Mucosa of descending colon (tissue), 3 donors: ENCODE measurements at places on chromosomes 1 and 21. TPM values are rescaled to one million over a fixed set of nuclear protein-coding genes. Genes with fewer than 3 reads are reported as not detected.
A peak's percentile ranks its signal among the peaks of the same experiment; 100 is the strongest.

GRCh38 chr1:154104433-154105082 lies 50.3 kb downstream of the NUP210L start:
- no peak for DNase-seq

The FCRL2 gene
- total RNA-seq = 0.51 TPM

The OR14K1 gene
- not detected for total RNA-seq

The ADAMTSL4 gene
- total RNA-seq = 10.2 TPM

DNA sequence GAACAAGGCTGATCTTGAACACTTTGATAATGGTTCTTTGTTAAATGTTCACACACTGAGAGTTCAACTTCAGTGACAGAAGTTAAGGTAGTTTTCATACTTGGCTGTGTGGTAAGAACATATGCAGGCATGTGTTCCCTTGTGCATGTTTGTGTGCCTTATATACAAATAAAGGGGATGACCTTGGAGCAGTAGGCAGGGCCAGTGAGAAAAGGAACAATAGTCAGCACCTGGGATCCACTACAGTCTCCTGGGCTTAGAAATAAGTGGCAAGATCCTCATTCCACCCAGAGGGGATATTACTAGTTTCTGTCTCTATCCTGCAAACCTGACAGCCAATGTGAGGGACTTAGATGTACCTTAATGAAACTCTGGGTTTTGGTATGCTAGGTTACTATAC lies 50.3 kb upstream of the DMRTA2 start:
- DNase-seq = no peak

DNA sequence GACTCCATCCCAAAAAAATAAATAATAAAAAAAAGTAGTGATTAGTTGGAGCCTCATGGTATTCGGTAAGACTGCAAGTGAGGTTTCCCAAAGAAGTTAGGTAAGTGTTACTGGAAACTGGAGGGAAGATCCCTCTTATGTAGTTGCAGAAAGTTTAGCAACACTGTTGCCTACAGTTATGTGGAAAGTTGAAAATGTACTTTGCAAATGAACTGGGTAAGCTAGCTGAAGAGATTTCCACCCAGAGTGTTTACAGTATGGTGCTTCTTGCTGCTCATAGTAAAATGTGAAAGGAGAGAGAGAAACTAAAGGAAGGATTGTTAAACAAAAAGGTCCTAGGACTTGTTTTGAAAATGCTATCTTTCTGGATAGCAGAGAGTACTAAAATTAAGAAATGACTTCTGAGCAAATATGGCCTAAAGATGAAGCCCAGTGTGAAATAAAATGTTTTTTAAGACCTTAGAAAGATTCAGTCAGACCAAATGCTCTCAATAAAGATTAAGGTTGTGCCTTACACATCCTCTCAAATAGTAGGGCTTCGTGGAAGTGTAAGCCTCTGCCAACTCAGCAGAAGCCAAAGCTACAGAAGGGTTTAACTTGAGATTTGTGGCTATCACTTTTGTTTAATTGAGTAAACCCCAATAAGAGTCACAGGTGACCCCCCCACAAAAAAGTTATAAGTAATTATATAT lies 31.5 kb downstream of the RPS6KC1 start:
- DNase-seq = no peak

The CFHR2 gene
- not detected for total RNA-seq

- DNase-seq = no peak
Observed at GRCh38 chr1:2375923-2376260, 15.5 kb downstream of the MORN1 start.

- peak; percentile 14 for DNase-seq
Observed at GRCh38 chr1:43539726-43540434, 9.2 kb downstream of the PTPRF start.

DNA sequence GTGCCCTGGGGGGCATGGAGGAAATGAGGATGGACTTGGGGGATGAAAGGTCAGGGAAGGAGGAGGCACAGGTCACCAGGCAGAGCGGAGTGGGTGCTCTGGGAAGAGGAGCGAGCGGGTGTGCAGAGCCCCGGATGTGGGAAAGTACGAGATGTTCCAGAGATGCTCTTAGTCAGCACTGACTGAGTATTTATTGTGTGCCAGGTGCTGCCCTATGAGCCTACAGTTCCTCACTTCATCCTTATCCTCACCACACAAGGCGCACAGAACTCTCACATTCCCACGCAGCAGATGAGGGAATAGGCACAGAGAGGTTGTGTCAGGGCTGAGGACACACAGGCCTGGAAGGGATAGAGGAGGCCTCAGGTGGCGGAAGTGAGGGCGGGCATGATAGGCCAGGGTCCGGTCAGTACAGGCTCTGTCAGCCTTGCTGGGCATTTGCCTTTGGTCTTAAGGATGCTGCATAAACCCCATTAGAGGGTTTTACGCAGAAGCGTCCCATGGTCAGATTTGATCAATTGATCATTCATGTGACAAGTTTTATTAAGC lies 77.3 kb downstream of the ARHGEF10L start:
- DNase-seq = no peak

GRCh38 chr1:100584761-100585745 lies 47.1 kb downstream of the GPR88 start:
- no peak for DNase-seq

DNA sequence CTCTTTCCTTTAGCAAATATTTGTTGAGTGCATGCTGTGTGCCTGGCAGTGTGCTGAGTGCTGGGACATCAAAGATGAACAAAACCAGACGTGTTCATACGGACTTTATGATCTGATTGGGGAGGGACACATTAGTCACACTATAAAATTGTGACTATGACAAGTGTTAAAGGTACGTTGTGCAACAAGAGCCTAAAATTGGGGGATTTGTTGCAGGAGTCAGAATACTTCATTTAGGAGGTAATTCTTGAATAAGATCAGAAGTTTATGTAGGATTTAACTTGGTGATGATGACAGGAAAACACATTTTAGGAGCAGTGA lies 29.6 kb downstream of the B3GALT2 start:
- no peak for DNase-seq

- DNase-seq = no peak
Observed at GRCh38 chr1:193103759-193104501, 1.3 kb downstream of the GLRX2 start.

DNA sequence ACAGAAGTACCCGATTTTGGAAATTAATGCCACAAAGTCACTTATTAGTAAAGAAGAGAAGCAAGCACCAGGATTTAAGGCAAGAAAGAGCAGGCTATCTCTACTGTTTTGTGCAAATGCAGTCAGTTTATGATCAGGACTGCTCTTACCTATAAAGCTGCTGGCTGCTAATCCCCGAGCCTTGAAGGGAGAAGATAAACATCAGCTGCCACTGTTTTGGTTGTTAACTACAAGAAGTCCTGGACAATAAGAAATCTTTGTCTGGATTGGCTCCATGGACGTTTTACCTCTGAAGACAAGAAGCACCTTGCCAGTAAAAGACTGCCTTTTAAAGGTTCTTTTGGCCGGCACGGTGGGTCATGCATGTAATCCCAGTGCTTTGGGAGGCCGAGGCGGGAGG lies 21.4 kb downstream of the FRRS1 start:
- DNase-seq = no peak

DNA sequence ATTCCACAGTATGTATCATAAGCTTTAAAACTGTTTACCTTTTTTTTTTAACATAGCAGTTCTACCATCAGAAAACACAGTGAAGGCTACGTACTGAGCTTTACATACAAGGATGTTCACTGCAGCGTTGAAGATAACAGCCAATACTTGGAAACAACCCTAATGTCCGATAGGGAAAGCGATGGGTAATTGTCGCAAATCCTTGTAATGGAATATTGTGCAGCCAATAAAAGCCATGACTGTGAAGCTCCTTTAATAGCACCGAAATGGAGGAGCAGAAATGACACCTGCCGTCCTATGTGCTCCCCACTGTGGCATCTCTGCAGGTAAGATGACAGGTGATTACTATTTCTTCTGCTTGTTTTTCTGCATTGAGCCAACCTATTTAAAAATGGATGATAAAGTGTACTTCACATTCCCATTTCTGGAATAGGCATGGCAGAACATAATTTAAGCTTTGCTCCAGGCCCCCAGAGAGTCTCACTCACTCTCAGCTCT lies 523.8 kb downstream of the PTPRU start:
- no peak for DNase-seq

- no peak for DNase-seq
Observed at GRCh38 chr21:41439248-41439647, 13.2 kb downstream of the MX1 start.

GRCh38 chr1:164296172-164296571 lies 262.8 kb upstream of the PBX1 start:
- DNase-seq = peak; percentile 21

The E2F2 gene
- 8.6 TPM for total RNA-seq

DNA sequence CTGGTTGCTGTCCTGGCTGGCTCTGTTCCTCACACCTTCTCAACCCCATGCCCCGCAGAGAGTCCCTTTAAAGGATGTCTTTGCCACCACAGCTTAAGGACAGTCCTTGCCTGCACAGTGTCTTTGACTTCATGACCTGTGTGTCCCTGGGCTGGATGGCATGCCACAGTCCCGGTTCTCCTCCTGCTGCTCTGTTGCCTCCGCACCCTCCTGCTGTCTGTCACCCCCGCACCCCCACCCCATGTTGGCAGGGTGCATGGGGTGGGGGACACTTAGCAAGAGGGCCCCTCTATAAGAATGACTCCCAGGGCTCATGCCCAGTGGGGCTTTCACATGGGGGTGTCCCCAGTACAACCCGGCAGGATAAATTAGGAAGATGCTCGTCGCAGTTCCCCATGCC lies 41.6 kb upstream of the PADI1 start:
- no peak for DNase-seq

DNA sequence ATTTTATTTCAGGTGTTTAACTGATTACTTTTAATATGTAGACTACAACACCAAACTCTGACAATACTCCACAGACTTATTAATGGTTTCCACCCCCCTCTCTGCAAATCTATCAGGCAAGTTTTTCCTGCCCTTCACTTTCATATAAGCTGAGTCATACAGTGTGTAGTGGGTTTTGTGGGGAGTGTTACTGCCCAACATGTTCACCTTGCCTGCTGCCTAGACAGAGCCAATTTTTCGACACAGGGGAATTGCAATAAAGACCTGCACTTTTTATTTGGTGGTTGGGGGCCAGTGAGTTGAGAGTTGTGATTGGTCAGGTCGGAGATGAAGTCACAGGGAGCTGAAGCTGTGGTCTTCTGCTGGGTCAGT lies 119.7 kb downstream of the PPIAL4G start:
- DNase-seq = no peak

- no peak for DNase-seq
Observed at GRCh38 chr1:49028396-49028795, 251.7 kb upstream of the BEND5 start.

- DNase-seq = no peak
Observed at GRCh38 chr21:36565540-36565939, 85.6 kb upstream of the CLDN14 start.

DNA sequence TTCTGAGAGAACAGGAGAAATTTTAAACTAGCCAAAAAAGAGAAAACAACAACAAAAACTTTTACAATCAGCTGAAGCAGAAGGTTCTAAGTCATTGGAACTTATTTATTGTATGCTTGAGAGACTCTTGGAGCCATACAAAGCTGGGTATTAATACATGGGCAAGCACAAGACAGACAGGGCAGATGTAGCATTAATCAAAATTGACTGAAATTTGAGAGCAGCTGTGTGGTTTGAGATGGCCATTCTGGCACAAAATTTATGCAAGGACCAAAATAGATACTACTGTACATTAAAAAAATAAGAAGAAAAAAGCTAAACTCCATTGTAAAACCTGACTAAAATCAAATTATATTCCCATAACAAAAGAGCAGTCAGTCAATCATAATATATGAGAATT lies 892.5 kb downstream of the PLA2G4A start:
- DNase-seq = no peak

The SPRR2E gene
- total RNA-seq = not detected

The ADAM30 gene
- total RNA-seq = not detected

DNA sequence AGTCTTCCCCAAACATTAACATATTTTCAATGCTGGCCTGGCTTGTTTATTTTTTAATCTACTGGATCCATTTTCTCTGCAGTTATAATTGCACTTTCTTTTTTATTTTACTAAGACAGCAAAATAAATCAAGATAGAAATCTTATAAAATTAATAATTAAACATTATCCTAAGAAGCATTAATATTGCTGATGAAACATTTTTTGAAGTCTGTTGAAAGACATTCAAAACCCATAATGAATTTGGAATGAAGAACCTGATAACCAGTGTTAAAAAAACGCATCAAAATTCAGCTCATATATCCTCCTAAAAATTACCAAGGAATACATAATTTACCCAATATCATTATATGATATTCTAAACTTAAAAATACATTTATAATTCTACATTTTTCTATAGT lies 675.7 kb upstream of the PRMT6 start:
- no peak for DNase-seq

- DNase-seq = peak; percentile 39
Observed at GRCh38 chr1:1080951-1081310, 6.8 kb upstream of the RNF223 start.

GRCh38 chr1:115255154-115255553 lies 82.9 kb downstream of the NGF start:
- DNase-seq = no peak

DNA sequence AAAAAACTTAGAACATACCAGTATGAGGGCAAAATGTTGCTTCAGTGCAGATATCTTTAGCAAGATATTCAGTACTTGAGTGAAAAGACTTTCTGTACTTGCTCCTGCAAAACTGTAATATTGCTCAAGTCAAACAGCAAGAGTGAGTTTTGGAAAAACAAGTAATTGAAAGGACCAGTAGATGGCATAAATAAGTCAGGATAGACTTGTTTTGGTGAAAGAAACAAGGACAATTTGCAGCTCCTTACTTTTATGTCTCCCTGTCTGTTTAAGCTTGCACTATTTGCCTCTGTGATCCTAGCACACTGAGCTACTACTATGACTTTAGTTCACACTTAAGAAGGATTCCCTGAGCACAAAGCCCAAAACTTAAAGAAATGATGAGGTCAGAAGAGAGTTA lies 39.1 kb downstream of the IFI44 start:
- no peak for DNase-seq

GRCh38 chr1:34688006-34688741 lies 66.7 kb upstream of the GJB5 start:
- DNase-seq = peak; percentile 51

DNA sequence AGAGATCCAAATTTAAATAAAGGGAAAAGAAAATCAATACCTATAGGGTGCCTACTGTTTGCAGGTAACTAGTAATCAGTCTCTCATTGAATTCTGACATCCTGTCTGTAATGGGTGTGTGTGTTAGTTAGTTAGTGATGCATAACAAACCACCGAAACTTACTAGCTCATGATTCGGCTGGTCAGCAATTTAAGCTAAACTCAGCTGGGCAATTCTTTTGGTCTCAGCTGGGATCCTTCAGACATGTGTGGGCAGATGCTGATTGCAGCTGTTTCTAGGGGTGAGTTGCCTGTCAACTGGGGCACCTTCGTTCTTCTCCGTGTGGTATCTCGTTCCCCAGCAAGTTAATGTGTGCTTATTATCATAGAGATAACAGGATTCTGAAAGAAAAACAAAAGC lies 40.2 kb upstream of the ZNF124 start:
- no peak for DNase-seq
